ENCODE measurements at places on chromosomes 5 and 9.

GRCh38 chr5:77727190-77727589, 48.9 kb downstream of the TBCA start:
- no peak for DNase-seq

GRCh38 chr5:937151-937924, 44.7 kb downstream of the TRIP13 start:
- DNase-seq: no peak

- no peak for DNase-seq
These were observed 12.0 kb downstream of the EXOC3 start for GRCh38 chr5:454936-455335.

DNA sequence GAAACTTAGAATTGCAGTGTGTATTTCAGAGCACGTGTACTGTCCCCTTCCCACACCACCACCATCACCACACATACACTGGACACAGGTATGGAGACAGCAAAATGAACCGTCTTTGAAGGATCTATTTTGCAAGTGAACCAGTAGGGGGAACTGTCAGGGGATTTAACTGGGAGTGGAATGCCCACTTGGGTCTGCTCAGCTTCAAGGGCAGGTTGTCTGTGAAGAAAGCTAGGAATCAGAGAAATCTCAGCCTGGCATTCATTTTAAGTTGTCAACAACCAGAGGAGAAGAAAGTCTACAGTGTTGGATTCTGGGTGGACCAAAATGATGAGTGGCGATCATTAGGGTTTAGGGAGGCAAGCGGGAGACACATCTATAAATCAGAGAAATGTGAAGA, 147.0 kb downstream of the DCP2 start:
- no peak for DNase-seq

Measured in stimulated activated CD4-positive, alpha-beta T cell treated with anti-CD3 and anti-CD28 coated beads, Interleukin-2, amount 100 ng/mL, for 4 hours (primary cell).